Posterior cingulate gyrus (tissue), 11 donors: ENCODE measurements at places on chromosomes 2 and 18.

DNA sequence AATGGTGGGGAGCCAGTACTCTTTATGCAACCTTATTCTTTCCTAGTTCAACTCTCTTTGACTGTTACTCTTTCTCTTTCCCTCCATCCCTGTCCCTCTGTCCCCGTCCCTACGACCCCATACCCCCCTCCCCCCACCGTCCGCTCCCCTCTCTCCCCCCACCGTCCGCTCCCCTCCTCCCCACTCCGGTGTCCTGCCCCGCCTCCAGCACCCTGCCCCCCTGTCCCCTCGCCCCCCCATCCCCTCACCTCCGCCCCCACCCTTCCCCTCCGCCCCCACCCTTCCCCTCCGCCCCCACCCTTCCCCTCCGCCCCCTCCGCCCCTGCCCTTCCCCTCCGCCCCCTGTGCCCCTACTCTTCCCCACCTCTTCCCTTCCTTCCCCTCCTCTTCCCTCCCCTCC, 128.4 kb downstream of the LPIN1 start:
- DNase-seq = no peak

DNA sequence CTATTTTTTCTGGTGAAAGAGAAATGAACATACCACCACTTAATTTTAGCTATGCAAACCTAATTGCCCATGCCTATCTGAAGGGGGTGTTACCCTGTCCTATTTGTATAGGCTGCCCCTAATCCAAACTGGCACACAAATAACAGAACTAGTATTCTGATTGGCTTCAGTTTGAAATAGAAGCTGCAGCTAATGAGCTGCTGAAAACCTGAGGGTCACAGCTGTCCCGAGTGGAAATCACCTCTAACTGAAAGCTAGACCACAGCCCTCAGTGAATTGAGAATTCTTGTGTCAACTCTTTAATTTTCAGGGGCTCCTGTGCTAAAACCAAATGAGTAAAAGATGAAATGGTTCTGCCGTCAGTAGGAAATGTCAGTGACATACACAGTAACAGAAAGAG, 28.7 kb downstream of the CCDC141 start:
- no peak for DNase-seq

- DNase-seq = peak; percentile 33
Measured at GRCh38 chr18:34048423-34048822, 176.3 kb downstream of the NOL4 start.

- DNase-seq = no peak
Measured at GRCh38 chr18:62732617-62733016, 17.3 kb downstream of the PHLPP1 start.

DNA sequence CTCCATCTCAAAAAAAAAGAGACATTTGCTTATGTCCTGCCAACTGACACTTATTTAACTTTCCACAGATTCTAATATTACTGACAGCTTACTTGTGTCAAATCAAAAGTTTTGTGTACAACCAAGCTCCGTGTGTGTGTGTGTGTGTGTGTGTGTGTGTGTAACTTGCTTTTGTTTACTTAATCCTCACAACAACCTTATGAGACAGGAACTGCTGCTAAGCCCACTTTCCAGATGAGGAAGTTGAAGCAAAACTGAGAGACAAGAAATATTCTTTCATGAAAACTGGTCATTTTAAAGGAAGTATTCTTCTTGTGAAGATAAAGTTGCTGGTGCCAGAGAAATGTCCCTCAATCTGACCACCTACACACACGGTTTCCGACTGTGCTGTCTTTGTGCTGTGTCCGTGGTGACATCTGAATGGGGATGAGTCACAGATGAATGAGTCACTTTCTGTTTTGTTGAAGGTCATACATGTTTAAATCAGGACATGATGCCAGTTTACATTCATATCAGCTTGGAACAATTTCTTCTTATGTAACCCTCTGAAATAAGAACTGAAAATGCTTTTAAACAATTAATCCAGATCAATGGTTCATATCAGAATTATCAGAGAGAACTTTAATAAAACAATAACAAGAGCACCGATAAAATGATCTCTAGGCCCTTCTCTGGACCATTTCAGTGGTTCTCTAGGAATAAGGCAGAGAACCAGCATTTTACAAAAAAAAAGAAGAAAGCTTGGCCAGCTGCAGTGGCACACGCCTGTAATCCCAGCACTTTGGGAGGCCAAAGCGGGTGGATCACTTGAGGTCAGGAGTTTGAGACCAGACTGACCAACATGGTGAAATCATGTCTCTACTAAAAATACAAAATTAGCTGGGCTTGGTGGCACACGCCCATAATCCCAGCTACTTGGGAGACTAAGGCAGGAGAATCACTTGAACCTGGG, 95.5 kb downstream of the THNSL2 start:
- no peak for DNase-seq

DNA sequence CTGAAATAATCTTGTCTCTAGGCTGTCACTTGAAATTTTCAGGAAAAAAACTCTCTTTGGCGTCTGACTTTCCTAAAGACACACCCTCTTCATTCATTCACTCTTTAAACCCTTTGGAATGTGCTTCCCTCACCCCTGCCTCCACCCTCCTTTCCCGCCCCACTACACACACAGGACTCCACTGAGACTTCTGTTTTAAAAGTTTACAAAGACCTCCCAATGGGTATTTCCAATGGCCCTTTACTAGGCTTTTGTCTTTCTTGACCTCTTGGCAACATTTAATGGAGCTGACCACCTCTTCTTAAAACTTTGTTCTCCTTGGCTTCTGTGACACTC, 96.1 kb downstream of the RBMS1 start:
- DNase-seq = no peak

DNA sequence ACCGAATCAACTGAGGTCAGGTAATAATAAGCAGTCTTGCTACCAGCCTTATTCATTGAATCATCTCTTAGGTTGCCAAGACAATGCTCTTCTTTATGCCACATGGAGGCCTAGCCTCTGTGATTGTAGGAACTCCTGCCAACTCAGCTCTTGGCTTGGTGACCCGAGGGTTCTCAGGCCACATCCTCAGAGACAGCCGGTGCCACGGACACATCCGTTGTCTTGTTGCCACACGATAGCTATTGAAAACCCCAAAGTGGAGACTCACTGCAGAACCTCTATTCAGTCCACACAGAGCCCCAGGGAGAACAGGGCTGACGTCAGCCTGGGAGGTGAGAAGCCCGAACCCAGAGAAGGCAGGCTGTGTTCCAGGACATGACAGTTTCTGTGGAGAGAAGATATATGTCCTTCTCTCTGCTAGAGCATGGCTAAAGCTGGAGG, 53.5 kb upstream of the TGFA start:
- DNase-seq = peak; percentile 42

- no peak for DNase-seq
Measured at GRCh38 chr18:11037533-11038240, 111.7 kb downstream of the PIEZO2 start.

DNA sequence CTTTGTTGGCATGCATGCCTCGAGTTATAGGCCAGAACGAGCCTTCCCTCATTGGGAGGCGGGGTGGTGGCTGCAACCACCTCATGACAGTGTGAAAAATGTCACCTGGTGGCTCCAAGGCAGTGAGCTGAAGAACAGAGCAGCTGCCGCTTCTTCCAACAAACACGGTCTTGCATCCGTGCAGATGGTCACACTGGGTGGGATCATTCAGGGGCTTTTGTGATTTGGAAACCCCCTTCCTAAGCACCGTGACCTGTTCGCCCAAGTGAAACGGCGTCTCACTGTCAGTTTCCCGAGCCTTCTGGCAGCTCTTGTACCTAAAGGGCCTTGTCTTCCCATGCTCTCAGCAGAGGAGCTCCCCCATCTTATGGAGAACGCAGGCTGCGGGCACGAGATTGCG, 159.7 kb downstream of the NAPG start:
- no peak for DNase-seq

- no peak for DNase-seq
Measured at GRCh38 chr2:88036606-88037005, 19.0 kb downstream of the KRCC1 start.

GRCh38 chr2:75565472-75566462, 5.0 kb upstream of the EVA1A start:
- DNase-seq = no peak
